NCI-H510A (cell line): ENCODE measurements at places on chromosomes 7 and 10.
A peak's percentile ranks its signal among the peaks of the same experiment; 100 is the strongest.

- no peak for DNase-seq
Measured at GRCh38 chr7:144023171-144023827, 23.2 kb downstream of the OR6B1 start.

DNA sequence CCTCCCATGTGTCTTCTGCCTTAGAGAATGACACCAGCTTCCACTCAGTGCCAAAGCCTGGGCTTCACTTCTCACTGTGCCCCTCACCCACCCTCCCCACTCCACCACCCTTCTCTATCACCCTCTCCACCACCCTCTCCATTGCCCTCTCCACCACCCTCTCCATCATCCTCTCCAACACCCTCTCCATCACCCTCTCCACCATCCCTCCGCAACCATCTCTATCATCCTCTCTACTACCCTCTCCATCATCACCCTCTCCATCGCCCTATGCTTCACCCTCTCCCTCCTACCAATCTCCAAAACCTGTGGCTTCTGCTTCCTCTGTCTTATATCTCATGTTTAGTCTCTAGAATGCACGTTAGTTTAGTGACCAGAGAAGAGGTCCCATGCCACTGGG lies 91.0 kb upstream of the TMEM72 start:
- no peak for DNase-seq

- DNase-seq: no peak
Measured at GRCh38 chr10:17785276-17785930, 23.7 kb upstream of the MRC1 start.

DNA sequence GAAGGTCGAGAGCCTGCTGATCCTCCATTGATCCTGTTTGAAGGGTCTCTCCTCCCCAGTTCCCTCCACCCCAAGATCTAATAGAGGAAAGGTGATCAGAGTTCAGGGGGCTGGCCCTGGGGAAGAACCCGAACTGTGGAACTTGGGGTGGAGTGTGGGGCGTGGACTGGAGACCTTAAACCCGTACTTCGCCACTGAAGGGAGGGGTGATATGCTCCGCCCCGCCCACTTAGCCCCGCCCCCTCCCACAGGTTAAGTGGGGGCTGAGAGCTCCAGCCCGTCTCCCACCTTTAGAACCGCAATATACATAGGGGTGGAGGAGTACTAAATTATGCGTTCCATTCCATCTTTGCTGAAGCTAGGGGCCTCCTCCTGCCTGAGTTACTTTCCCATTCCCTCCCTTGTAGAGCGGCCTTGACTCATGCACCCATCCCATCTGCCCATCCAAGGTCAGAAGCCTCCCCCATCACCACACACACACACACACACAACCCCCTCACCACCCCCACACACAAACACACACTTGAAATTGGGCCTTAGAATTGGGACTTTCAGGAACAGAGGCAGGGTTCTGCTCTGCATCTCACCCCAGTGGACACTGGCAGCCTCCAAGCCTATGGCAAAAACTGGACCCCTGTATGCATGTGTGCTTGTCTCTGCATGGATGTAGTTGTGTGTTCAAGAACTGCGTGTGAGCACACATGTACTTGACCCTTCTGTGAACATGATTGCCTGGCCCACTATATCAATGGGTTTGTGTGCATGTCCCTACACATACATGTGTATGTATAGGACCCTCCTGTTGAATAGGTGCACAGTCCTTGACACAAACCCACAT lies 991 bp downstream of the SEMA4G start:
- DNase-seq: no peak

- DNase-seq: no peak
Measured at GRCh38 chr10:119543814-119544642, 1.5 kb upstream of the RGS10 start.

- DNase-seq: no peak
Measured at GRCh38 chr10:6493521-6494441, 86.3 kb downstream of the PRKCQ start.

GRCh38 chr7:149680331-149681025 lies 92.9 kb downstream of the ZNF467 start:
- no peak for DNase-seq

- no peak for DNase-seq
Measured at GRCh38 chr7:98368716-98369115, 32.2 kb downstream of the BAIAP2L1 start.

DNA sequence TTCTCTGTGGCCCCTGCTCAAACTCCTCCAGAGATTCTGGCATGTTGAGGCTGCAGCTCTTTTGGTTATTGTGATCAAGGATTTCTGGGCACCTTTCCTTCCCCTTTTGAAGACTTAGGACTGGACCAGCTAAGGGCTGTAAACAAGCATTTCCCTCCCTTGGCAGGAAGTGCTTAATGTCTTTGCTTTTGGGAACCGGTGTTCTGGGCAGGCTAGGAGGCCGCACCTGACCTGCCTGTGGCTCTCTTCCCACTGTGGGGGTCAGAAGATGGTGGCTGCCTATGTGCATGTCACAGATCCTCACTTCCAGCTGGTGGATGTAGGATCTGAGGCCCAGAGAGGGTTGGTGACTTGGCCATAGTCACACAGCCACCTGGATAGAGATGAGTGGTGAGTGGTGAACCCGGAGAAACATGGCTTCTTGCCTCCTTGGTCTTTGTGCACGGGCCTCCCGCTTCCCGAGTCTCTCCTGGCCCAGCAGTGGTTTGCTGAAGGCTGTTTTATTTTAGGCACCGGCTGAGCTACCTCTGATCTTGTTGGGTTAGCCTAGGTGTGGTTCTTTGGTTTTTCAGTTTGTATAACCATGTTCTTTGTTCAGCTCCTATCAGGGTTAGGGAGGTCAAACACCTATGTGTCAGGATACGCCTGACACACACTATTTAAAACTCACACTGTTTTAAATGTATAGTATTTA lies 82.0 kb downstream of the GRK5 start:
- DNase-seq: no peak

GRCh38 chr10:75283671-75284470 lies 48.1 kb upstream of the COMTD1 start:
- DNase-seq: no peak

GRCh38 chr10:31912898-31913850 lies 15.5 kb downstream of the ARHGAP12 start:
- no peak for DNase-seq

- DNase-seq: no peak
Measured at GRCh38 chr7:97845622-97846203, 26.5 kb downstream of the ASNS start.

DNA sequence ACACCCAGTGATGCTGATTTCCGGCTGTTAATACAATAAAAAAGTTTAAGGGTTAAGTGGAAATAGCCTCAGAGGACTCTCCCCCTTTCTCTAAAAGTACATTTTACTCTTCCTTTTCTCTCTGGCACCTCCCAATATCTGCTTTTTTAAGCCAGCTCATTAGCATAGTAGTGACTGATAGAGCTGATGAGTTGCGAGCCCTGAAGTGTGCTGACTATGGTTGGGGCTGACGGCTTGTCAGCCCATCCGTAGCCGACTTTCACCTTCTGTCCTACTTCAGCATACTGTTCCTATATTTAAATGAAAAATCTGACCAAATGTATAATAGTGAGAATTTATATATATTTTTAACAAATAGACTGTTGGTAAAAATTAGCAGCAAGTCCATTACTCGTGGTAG lies 80.0 kb downstream of the SHH start:
- DNase-seq: no peak

DNA sequence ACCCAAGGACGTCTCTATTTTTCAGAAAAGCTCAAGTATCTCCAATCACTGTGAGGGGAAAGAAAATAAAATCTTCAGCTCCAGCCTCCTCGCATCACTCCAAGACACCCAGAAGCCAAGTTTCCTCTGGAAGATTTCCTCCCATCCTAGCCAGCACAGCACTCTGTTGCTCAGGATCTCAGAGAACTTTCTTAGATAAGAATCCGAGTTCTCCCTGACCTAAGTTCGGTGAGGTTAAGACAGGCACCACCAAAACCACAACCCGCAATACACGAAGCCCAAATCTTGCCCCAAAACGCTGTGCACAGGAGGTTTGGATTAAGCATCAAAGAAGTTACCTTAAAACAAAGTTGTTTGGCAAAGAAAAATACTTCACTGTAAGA lies 4.2 kb downstream of the FAM53B start:
- DNase-seq: no peak

GRCh38 chr7:9958486-9958885 lies 1015.2 kb upstream of the PHF14 start:
- DNase-seq: no peak

DNA sequence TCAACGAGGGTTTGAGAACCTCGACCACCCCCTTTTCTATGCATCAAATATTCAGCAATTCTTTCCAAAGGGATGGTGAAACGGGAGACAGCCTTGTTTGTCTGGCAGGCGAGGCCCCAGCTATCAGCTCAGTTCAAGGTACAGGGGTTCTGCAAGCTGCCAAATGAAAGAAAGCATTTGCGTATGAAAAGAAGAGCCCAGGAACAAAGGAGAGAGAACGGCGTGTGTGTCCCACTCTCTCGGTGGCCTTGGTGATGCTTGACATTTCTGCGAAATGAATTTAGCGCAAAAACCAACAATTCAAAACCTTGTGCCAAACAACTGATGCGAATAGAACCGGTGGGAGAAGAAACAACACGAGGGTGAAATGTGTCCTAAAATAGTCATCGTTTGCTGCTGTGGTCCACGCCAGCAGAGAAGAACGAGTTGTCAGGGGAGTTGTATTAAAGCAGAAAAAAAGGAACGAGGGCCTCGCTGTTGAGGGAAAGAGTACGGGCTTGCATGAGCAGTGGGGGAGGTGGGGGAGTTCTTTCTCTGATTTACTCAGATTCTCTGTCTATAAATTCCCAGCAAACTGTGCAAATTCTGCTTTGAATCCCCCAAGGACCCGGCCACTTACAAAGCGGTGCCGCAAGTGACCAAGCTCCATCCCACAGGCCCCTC lies 97.7 kb downstream of the TMEM130 start:
- DNase-seq: no peak

DNA sequence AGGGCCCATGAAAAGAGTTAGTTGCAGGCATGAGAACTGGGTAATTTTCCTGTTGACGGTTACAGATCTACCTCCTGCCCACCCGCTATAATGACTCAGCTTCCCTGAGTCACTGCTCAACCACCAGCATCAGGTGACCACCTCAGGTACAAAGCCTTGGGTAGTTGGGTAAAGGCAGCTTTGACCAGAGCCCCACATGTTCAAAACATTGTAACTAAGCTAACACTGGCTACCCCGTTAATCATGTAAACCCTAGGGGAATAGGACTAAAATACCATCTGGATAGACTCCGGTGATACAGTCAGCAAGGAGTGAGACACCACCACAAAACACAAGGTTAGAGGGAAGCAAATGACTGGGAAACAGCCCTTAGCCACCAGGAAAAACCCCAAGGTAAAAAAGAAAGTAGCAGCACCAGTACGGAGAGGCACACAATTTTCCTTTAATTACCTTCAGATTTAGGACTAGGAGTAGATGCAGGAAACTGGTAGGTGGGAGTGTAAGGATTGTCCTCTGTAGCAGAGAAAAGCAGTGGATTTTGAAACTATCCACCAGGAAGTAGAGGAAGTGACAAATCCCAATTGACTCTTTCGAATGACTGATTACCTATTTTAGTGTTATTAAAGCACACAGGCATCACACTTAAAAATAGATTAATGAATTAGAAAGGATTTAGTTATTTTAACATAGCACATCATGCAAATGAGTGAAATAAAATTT lies 103.5 kb upstream of the PDLIM1 start:
- no peak for DNase-seq

DNA sequence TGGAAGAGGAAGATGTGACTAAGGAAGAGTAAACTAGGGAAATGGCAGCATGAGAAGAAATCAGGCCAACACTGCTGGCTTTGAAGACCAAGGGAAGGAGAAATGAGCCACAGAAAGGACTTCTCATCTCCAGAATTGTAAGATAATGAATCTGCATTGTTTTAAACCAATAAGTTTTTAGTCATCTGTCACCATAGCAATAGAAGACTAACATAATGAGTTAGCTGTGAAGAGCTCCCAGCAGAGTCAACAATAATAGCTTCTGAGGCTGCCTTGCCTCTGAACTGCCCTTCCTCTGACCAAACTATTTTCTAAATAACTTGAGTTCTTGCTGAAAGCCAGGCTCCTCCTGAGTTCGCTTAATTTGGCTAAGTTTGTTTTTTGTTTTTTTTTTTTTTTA lies 103.6 kb downstream of the CACNA2D1 start:
- no peak for DNase-seq

GRCh38 chr10:91880310-91880709 lies 29.0 kb downstream of the FGFBP3 start:
- DNase-seq: no peak

DNA sequence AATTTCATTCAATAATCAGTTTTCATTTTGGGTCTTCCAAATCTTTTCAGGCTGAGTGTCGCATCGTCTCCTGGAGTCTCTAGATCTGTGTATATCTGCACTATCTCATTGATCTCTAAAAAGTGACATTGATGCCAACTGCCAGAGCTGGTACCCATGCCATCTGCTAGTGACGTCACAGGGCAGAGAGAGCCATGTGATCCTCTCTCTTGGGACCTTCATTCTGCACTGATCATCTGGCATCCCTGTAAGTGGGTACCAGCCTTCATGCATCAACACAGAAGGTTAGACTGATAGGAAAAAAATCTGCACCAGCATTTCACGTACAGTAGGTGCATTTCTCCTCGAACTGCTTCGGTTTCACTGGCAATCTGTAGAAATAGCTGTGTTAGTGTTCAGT lies at the start of gene NEUROD6:
Gene NEUROD6 (minus strand): TSS at position 124 of the 400 bp plus-strand sequence. CDS start 1,458 bp downstream, outside the sequence.
- DNase-seq: no peak

GRCh38 chr10:43153901-43154300 lies 15.7 kb downstream of the CSGALNACT2 start:
- no peak for DNase-seq

GRCh38 chr10:100021322-100021721 lies 11.6 kb upstream of the DNMBP start:
- no peak for DNase-seq

DNA sequence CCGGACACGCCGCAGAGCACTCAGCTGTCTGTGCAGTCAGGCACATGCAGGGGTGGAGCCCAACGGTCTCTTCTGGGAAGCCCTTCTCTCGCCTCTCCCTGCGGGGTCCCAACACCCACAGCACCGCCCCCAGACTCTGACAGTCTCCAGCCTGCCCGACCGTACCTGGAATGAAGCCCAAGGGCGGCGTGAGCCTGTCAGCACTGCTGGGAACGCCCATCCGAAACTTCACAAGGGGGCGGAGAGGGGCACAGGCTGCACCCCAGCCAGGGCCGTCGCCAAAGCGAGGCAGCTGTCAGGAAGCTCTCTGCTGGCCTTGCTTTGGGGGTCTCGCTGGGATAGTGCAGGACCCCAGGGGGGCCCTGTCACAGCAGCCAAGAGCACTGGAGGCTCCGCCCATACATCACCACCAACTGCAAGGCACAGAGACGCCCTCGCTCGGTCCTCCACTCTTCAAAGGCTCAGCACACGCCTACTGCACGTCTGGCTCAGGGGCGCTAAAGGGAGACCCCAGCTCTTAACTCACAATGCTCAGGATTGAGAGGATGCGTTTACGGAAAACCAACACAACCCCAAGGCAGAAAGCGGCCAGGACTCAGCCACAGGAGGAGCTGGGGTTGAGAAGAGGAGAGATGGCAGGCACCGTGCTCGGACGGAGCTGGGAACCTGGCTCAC lies 30.9 kb downstream of the MAD1L1 start:
- DNase-seq: no peak

- peak; percentile 54 for DNase-seq
Measured at GRCh38 chr10:72276421-72277339, 3.0 kb downstream of the DDIT4 start.
